Aorta (tissue), 5 donors: ENCODE measurements at places on chromosomes 2 and 18. TPM values are rescaled to one million over a fixed set of nuclear protein-coding genes. Genes with fewer than 3 reads are reported as not detected.

The UGT1A1 gene
- not detected for total RNA-seq

The UGT1A5 gene
- total RNA-seq = not detected

The RUFY4 gene
- total RNA-seq = 0.39 TPM

The KIF3C gene
- total RNA-seq = 20.7 TPM

DNA sequence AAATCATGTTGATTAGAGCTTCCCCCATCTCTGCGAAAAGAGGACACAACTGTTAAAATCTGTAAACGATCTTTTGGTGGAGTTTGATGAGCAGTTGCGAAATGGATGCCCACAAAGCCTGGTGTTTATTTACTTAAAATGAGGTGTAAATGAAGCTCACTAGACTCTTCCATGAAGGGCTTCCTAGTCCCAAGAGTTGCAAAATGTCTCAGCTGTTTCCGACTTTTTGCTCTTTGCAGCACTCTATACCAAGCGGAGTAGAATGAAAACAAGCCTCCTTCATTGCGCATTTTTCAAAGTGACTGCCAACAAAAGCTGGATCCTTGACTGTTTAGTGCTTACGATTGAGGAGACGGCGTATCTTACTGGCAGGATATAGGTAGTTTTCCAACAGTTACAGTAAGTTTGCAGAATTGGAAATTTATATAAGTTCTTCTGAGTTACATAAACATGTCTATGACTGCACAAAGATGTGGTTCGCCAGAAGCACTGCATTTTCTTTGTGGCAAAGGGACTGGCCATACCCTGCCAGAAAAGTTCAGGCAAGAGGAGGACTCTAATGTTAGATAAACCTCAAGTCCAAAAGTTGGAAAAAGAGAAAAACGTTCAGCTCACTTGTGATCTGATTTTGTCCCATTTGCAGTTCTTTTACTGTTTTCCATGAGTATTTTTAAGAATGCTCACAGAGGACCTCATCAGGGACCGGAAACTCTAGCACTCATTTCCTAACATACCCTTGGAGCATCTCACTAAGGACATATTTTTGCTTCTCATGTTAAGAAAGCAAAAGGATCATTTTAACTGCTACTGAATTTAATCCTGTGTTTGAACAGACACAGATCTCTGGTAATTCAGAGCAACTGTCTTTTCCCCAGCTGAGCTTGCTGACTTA lies 42.7 kb downstream of the COLEC12 start:
- no peak for DNase-seq

GRCh38 chr2:16852651-16853050 lies 187.0 kb upstream of the CYRIA start:
- no peak for DNase-seq

DNA sequence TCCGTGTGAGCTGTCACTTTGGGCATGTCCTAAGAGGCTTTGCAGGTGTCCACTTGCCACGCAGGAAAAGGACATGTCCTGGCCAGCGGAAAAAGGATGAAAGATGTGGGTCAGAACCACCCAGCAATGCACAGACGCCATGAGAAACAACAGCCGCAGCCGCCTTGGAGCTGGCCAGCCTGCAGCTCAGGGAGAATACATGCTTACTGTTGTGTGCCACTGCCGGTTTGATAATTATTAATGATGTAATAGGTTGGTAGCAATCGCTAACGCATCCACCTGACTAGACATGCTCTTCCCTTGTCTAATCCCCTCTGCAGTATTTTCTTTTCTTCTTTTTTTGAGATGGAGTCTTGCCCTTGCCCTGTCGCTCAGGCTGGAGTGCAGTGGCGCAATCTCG lies 221.7 kb downstream of the HAUS1 start:
- DNase-seq = no peak

- no peak for DNase-seq
Measured at GRCh38 chr2:129882476-129882875, 97.0 kb upstream of the RAB6C start.
